Caco-2 (cell line): ENCODE measurements at places on chromosomes 1 and 21.
A peak's percentile ranks its signal among the peaks of the same experiment; 100 is the strongest.

DNA sequence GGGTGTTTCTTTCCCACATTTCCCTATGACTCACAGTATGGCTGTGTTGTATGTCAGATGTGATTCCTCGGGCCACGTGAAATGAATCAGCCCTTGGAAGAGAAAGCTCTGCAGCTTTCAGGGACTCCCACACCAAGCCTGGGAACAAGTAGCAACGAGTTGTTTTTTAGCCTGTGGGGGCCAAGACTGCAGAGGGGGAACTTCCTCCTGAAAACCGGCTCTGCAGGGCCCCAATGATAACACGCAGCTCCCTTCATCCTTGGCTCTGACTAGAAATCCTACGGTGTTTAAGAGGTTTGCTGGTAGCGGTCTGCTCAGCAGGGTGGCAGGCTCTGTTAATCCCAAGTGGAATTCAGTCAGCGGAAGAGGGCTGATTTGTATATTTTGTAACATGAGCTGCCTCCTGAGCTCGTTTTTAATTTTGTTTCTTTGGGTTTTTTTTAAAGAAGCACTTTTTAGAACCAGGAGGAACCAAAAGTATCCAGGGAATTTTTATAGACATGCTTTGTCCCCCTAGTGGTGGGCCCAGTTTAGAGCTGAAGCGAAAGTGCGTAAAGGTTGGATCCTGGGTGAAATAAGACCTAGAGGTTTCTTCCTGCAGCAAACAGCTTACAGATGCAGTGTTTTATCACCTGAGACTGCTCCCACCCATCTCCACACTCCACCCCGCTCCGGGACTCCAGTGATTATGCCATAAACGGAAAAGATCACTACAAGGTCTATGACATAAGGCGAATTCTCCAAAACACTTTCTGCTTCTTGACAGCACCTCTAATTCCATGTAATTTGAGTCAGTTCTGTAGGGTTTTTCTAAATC lies 48.8 kb downstream of the LAMC2 start:
- DNase-seq, result peak; percentile 57

- DNase-seq, result no peak
These were observed 48.0 kb downstream of the ABCA4 start for GRCh38 chr1:94072840-94073522.

DNA sequence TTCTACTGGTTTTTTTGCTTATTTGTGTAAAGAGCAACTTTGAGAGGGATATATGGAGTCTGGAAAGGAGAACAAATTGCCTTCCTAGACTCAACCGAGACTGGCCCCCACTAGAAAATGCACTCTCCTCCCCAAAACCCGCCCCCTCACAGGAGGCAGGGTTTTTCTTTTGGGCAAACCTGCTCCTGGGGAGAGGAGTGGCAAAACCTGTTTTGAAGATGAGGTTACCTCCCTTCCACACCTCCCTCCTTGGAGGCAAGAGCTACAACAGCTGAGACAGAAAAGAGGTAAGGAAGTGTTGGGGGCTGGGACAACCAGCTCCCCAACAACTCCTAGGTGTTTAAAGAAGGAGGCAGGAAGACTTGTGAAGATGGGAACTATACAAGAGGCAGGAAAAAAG lies at the start of gene BNIPL:
BNIPL (plus strand) TSS at position 231 of the 400 bp plus-strand sequence; CDS start at position 371, 140 bp downstream.
- no peak for DNase-seq

- DNase-seq, result no peak
These were observed 444.8 kb downstream of the KIF26B start for GRCh38 chr1:245599371-245600174.

DNA sequence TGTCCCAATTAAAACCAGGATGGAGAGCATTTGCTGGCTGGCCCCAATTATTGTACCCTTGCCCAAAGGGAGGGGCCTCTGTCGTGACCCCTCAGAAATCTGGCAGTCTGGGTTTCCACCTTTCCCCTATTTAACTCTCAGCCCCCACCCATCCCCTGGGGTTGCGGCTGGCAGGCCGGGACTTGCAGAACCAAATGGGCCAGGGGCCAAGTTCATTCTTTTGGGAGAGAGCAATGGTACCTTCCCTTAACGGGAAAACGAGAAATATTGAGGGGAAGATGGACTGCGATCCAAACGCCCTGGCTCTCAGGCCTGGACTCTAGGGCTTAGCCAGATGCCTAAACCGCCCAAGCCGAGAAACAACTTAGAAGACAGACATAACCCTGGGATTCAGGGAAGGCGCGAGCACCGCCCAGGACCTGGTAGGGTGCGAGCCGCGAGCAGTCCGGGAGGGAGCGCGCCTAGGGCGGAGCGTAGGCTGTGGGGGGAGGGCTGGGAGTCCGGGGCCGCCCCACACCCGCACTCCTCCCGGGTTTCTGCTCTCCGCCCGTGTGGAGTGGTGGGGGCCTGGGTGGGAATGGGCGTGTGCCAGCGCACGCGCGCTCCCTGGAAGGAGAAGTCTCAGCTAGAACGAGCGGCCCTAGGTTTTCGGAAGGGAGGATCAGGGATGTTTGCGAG lies at the start of gene SLC27A3:
SLC27A3 (plus strand) TSS at position 628 of the 678 bp plus-strand sequence. CDS start 91 bp downstream, outside the sequence.
- peak; percentile 62 for DNase-seq

DNA sequence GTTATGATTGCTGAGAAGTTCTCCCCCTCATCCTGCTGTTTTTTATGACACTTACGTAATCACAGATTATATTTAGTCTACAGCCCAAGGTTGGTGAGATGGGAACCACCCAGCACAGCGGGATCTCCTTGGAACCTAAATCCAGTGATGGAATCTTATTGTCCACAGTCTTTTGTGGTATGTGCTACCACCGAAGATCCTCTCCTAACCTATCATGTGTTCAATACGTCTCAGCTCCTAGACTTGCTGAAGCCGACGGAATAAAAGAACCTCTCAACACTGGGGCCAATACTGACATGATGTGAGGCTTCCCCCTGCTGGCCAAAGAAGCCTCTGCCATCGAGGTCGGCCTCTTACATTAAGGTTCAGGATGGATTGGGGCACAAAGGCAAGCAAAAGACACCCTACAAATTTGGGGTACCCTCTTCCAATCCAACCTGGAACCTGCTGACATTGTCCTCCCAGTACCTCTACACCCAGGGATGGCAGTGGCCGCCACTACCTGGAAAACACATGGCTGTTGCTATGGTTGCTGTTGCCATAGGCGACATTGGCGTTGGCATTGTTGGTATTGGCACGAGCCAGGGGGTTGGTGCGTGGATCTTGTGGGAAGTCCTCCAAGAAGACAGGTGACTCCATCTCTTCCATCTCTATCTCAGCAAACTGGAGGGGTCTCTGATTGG lies 19.4 kb upstream of the KIF21B start:
- peak; percentile 67 for DNase-seq

DNA sequence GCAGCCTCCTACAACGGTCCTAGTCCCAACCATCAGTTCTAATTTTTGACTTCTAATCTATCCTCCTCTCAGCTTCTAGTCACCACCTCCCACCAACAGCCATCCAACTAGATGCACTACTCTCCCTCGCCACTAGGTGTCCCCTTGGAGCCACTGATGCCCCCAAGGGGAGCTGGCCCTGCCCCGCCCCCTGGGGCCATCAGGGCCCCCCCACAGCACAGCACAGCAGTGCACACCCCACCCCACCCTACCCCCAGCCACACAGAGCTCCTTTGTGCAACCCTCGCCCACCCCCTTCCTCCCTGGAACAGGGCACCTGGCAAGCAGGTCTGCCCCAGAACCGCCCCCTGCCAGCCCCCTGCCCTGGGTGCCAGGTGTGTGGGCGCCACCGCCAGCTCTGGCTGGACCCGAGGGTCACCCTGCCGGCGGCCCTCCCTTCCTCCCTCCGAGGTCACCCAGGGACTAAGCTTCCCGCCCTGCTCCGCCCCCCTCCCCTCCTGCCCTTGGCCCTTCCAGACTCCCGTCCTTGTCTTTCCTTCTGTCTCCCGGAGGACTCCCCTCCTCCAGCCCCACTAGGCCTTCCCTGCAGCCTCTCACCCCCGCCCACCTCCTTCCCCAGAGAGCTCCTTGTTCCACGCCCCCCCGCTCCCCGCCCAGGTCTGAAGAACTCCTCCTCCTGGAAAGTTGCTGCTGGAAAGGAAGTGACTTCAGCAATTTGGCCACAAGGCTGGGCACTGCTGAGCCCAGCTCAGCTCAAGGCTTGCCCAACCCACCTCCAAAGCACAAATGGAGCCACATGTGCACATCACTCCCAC lies 47.0 kb downstream of the AHDC1 start:
- DNase-seq, result peak; percentile 91
